A549 treated with Mapracorat at 1 μM for 4 hours (cell line): ENCODE measurements at places on chromosomes 12 and 14. TPM values are rescaled to one million over a fixed set of nuclear protein-coding genes. Genes with fewer than 3 reads are reported as not detected.

The DICER1 gene
- total RNA-seq, result 17.4 to 26.7 TPM (median 22.7 TPM) in 5 replicates

The SCN8A gene
- 1.2 to 1.9 TPM (median 1.8 TPM) in 5 replicates for total RNA-seq

The BAZ2A gene
- 26.6 to 47.2 TPM (median 40.6 TPM) in 5 replicates for total RNA-seq

The GCN1 gene
- total RNA-seq, result 46.0 to 55.1 TPM (median 53.9 TPM) in 5 replicates

The HCAR2 gene
- total RNA-seq, result 0.07 to 0.11 TPM (median 0.09 TPM) in 4 of 5 replicates, not detected in the other

The ANKRD33 gene
- not detected in 5 replicates for total RNA-seq

The APPL2 gene
- total RNA-seq, result 18.8 to 27.4 TPM (median 22.3 TPM) in 5 replicates

The RNASE7 gene
- total RNA-seq, result not detected in 5 replicates

The IFI27 gene
- 0.49 to 1.5 TPM (median 1.2 TPM) in 5 replicates for total RNA-seq

The NFATC4 gene
- total RNA-seq, result 0.16 to 0.42 TPM (median 0.18 TPM) in 5 replicates

The NRXN3 gene
- total RNA-seq, result 0.52 to 1.1 TPM (median 0.79 TPM) in 5 replicates

The CCDC197 gene
- total RNA-seq, result not detected in 5 replicates

The RAD51AP1 gene
- 15.2 to 23.3 TPM (median 18.4 TPM) in 5 replicates for total RNA-seq

The ACAD10 gene
- total RNA-seq, result 9.0 to 12.6 TPM (median 9.5 TPM) in 5 replicates
